ENCODE measurements at places on chromosomes 1 and 21.

- no peak for DNase-seq
These were observed 78.0 kb upstream of the TNFSF18 start for GRCh38 chr1:173128742-173129141.

DNA sequence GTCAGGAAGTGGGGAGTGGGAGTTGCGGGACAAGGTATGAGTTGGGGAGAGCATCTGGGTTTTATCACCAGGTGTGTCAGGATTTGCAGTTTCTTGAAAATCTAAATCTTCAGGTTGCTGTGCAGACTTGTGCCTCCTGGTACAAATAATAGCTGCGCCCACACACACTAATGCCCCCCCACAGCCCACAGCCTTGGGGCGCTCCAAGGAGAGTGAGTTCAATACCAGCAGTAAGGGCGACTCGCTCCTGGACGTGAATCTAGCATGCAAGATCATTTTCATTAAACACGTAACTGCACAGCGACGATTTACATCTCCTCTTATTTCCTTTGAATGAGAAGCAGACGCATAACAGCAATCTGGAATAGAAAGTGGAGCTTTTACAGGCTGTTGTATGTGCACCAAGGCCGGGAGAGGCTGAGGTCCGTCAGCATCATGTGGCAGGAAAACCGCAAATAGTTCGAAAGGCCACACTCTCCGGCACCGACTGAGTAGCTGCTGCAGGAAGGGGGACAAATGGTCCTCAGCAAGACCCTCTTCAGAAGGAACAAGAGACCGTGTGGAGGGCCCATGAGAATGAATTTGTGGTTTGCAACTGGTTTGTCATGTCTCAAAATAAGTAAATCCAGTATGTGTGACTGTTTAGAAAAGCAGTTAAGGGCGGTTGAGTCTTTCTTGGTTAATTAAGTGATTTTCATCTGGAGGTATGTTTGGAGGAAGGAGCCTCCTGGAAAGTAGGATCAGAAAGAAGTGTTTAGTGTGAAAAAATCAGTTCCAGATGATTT lies 439.5 kb downstream of the SMYD3 start:
- no peak for DNase-seq

- DNase-seq = no peak
These were observed 7.2 kb upstream of the ETS2 start for GRCh38 chr21:38798481-38798882.

- no peak for DNase-seq
These were observed 145.5 kb downstream of the VPS13D start for GRCh38 chr1:12375133-12375829.

DNA sequence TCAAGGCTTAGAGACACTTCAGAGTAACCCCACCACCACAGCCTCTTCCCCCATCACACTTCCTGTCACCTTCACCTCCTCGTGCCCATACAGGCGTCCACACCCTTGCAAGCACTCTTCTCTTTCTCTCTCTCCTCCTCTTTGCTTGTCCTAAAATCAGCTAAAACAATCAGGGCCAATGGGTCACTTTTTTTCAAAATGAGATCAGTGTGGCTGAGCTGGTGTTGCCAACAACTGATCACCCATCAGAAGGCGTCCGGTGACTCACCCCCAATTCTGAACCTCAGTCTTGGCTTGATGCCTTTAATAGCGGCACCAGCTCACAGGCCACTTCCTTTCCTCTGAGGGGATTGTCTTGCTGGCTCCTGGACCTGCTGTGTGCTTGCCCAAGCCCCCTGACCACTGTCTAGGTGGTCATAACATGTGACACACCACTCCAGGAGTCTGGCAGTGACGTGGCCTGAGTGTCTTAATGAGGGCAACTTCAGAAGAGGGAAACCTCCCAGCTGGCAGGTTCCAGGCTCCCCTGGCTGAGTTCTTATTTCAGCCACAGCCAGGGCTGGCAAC lies 1.6 kb downstream of the DRAXIN start:
- no peak for DNase-seq

- no peak for DNase-seq
These were observed 33.4 kb upstream of the USH2A start for GRCh38 chr1:216456682-216457081.

- DNase-seq = no peak
These were observed 5.0 kb upstream of the PAQR7 start for GRCh38 chr1:25880518-25880917.

- no peak for DNase-seq
These were observed 256.9 kb downstream of the BACH1 start for GRCh38 chr21:29555601-29556000.
